ENCODE measurements at places on chromosomes 16 and 17.

DNA sequence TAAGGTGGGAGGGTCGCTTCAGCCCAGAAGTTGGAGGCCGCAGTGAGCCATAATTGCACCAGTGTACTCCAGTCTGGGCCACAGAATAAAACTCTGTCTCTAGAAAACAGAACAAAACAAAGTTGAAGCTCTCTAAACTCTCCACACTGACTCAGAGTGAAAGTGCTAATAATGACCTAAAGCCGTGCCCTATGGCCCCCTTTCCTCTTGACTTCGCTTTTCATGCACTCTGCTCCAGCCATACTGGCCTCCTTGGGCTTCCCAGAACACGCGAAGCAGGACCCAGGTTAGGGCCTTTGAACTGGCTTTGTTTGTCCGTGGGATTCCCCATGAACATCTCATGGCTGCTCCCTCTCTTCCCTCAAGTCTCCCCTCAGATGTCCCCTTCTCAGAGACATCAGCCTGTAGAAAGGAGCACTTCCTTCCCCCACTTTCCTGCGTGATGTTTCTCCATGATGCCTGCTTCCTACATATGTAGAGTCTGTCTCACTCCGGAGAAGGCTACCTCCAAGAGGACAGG, 18.6 kb upstream of the SPN start:
- no peak for DNase-seq

GRCh38 chr16:4904942-4905615, 31.9 kb downstream of the PPL start:
- DNase-seq = no peak

DNA sequence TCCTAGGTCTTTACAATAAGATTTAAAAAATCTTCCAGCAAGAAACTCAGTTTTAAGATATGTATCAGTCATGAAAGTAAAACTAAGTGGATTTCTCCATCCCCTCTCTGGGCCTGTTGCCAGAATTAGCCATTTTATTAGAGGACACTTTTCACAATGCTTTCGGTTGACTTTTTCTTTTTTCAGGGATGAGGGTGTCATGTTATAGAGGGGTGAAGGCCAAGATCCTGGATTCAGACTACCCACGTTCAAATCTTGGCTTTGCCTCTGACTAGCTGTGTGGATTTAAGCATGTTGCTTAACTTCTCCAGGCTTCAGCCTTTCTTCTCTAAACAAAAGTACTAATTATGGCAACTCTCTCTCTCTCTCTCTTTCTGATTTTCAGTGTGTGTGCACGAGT, 111.7 kb upstream of the COX10 start:
- no peak for DNase-seq

DNA sequence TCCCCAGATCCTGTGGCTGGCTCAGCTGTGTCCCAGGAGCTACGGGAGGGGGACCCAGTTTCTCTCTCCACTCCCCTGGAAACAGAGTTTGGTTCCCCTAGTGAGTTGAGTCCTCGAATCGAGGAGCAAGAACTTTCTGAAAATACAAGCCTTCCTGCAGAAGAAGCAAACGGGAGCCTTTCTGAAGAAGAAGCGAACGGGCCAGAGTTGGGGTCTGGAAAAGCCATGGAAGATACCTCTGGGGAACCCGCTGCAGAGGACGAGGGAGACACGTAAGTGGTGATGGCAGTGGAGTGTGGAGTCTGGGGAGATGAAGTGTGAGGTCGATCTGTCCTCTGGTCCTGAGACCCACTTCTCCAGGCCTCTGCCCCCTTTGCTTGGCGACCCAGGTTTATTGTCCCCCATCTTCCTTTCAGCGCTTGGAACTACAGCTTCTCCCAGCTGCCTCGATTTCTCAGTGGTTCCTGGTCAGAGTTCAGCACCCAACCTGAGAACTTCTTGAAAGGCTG, 585 bp downstream of the WRAP53 start:
- no peak for DNase-seq

GRCh38 chr17:9918804-9919352, 13.8 kb upstream of the RCVRN start:
- no peak for DNase-seq

- DNase-seq = no peak
Observed at GRCh38 chr17:64281962-64282752, 19.1 kb upstream of the TEX2 start.

- no peak for DNase-seq
Observed at GRCh38 chr17:72487731-72488494, 367.1 kb downstream of the SOX9 start.

DNA sequence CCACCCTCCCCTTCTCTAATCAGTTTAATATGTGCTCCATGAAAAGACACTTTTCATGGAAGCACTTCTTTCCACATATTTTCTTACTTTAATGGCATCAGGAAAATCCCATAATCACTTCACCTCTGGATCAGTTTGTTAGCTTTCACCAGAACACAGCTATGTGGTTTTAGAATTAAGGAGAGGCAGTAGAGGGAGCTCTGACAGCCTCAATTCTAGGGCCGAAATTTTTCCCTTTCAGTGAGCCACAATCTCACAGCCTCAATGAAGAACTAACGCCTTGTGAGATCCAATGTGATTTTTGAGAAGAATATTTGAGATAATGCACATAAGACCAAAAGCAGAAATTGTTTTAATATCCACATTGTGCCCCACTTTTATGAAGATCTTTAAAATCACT, 1494.0 kb upstream of the CDH8 start:
- no peak for DNase-seq

GRCh38 chr17:41613277-41614082, 913 bp upstream of the KRT16 start:
- no peak for DNase-seq

GRCh38 chr16:30924076-30924912, 922 bp downstream of the FBXL19 start:
- no peak for DNase-seq

- DNase-seq = no peak
Observed at GRCh38 chr16:89133457-89134127, 38.0 kb upstream of the CDH15 start.

DNA sequence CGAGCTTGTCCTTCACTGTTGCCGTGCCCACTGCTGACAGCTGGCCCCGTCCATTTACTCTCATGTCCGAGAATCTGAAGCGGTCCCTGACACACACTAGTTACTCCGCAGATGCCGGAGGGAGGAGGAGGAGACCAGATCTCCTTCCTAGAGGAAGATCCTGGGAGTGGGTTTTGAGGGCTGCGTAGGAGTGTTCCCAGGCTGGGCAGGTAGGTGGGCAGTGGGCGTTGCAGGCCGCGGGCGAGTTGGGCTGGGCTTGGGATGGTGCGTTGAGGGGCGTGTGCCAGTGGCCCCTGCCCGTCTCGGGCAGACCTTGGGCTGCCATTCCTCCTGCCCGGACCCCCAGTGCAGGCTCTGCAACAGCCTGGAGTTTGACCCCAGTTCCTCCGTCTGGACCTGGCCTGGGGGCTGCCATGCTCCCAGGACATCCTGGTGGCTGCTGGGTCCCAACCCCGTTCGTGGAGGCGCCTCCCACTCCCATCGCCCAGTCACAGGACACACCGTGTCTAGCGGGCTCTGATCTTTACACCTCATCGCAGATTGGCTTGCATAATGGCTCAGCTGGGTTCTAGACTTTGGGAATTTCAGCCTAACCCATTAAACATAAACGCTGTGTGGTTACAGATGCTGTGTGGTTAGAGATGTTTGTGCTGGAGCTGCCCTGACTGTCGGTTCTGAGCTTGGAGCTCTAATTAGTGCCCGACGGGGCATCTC, 22.8 kb downstream of the CACNA1H start:
- no peak for DNase-seq

GRCh38 chr17:8001976-8002720, at the start of gene GUCY2D:
GUCY2D (plus strand) TSS chr17:8002615; CDS start chr17:8003048, 433 bp downstream.
- no peak for DNase-seq

- DNase-seq = no peak
Observed at GRCh38 chr16:52318302-52319009, 228.5 kb downstream of the TOX3 start.

- no peak for DNase-seq
Observed at GRCh38 chr17:80092959-80093358, 8.4 kb upstream of the GAA start.

DNA sequence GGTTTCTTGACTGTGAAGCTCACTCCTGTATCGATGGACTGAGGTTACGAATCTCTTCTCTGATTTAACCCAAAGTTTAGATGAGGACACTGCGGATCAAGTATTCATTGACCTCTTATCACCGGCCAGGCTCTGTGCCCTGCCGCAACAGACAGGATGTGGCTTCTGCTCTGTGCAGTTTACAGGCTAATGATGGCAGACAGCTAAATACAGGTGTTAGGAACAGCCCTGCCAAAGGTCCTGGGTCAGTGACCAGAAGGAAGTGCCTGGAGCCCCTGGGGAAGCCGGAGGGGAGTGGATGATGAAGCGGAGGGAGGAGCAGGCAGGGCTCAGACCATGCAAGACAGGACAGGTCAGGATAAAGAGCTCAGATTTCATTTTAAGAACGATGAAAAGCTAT, 44.4 kb downstream of the HAPSTR1 start:
- DNase-seq = no peak

DNA sequence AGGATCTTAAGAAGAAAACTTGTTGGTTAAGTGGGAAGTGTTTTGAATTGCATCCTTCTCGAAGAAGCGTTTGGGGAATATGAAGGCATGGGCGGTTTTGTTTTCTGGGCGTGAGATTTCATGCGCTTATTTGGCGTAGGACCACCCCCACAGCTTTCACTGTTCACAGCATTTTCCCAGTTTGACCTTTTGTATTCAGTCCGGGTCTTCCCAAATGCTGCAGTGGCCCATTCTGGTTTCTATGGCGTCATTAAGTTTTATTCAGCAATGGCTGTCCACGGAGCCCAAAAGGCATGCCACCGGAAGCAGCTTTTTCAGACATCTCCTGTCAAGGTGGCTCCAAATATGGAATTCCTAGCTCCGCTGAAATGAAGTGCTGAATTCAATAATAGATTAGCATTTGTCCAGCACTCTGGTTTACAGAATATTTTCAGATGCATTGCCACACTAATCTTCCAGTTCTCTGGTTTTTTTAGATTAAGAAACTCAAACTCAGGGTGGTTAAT, 90.6 kb upstream of the FBXO47 start:
- DNase-seq = no peak

- DNase-seq = no peak
Observed at GRCh38 chr16:3056336-3057180, 8.9 kb upstream of the IL32 start.

DNA sequence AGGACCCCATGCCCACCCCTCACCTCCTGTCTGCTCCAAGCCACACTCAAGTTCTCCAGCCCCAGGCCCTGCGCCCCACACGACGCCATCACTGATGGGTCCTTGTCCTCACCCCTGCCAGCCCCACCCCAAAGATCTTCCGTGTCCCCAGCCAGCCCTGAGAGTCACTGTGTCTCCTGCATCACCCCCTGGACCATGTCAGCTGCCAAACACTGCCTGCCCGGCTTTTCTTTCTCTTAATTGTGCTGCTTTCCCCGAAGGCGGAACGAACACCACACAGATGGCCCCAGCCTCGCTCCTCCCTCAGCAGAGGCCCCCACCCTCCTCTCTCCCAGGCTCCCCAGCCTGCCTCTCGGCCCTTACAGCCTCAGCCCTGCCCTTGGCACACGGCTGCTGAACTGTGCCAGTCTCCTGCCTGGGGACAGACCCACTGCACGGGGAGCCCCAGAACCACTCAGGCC, 4.8 kb upstream of the GAA start:
- DNase-seq = no peak

- DNase-seq = no peak
Observed at GRCh38 chr17:1150863-1151600, 28.7 kb downstream of the ABR start.

DNA sequence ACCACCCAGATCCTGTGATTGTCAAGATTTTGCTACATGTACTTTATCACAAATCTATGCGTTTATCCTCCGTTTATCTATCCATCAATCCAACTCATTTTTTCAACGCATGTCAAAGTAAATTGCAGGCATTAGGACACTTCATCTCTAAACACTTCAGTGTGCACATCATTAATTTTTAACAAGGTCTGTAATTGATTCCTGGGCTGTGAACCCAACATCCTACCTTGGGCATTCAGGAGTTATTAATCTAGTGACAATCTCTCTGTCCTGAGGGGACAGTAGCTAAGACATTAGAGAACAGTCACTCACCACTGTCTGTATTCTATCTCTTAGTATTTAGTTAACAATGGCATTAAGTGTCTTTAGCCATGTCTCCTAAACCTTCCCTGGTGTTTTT, 264.7 kb downstream of the SOX9 start:
- no peak for DNase-seq

DNA sequence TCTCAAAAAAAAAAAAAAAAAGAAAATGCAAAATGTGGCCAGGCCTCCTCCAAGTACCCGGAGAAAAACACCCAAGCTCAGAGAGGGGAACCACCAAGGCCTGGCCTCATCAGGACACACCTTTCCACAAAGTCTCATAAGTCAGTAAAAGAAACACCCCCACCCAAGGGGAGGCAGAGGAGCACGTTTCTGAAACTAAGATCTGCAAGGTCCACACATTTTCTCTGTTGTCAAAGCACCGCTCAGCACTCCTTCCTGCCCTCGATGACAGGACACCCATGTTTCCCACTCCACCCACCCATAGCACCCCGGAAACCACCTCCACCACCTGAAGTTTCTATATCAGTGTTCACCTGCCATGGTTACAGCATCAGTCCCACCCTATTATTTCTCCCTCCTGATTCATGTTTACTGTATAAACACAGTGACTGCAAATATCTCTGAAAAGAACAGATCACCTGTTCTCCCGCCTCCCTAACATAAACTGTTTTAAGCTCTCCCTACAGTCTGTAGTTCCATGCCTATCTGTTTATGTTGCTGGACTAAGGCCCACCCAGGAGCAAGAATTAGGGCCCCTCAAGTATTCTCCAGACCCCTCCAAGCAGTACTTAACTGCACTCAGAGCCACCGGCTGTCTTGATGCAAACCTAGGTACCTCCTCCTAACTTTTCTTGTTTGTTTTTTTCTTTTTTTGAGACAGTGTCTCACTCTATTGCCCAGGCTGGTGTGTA, 2.0 kb downstream of the CORO7 start:
- DNase-seq = no peak

GRCh38 chr16:78129349-78129748, 29.9 kb downstream of the WWOX start:
- DNase-seq = no peak

DNA sequence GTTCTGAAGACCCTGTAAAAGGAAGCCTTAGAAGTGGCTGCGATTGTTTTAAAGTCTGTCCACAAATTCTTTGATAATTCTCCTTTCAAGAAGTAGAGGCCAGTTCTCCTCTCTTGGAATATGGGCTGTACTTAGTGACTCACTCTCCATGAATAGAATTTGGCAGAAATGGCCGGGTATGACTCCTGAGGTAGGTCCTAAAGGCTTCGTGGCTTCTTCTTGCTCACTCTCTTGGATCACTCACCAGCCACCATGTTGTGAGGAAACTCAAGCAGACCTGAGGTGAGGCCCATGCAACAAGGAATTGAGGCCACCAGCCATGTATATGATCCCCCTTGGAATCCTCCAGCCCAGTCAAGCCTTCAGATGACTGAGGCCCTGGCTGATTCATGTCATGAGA, 75.8 kb downstream of the WWOX start:
- DNase-seq = no peak

- no peak for DNase-seq
Observed at GRCh38 chr17:62307196-62307595, 73.2 kb upstream of the EFCAB3 start.
